ENCODE measurements at places on chromosomes 2 and 18.

GRCh38 chr2:11532416-11533055 is 1.3 kb upstream of the GREB1 start:
- DNase-seq = no peak

DNA sequence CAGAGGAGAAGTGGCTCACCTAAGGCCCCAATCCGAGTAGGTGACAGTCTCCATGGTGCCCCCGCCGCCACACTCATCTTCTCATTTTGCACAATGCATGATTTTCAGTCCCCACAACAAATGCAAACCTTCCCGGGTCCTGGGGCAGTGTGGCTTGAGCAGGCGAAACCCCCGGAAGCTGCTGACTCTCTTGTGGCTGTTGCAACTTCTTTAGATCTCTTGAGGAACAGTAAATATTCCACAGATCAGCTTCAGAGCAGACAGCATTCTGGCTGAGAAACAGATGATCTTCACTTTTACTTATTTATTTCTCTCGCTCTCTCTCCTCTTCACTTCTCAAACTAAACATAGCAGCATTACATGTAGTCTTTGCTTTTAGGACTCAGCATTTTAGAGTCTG is 51.9 kb downstream of the ASAP2 start:
- no peak for DNase-seq

DNA sequence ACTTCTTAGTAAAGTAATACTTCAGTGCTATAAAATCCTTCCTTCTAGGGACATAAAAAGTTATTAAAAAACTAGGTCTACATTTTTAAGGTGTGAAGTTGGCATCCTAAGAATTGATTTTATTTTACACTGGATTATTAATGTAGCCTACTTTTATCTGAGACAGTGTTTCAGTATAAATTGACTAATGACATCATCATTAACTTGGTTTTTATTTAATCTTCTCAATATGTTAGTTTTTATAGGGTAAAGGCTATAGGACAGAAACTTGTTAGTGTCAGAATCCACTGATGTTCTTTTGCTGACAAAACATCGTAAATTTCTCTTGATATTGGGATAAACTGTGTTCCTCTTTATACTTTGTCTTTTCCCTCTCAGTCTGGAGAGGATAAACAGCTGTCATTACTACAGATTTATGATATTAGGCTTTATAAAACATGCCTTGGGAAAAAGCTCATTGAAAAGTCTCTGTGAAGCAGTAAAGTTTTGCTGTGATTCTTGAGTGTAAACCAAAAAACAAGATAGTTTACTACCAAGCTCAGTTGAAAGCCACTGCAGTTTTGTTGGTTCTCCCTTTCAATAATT is 569.9 kb downstream of the EPHA4 start:
- DNase-seq = no peak

DNA sequence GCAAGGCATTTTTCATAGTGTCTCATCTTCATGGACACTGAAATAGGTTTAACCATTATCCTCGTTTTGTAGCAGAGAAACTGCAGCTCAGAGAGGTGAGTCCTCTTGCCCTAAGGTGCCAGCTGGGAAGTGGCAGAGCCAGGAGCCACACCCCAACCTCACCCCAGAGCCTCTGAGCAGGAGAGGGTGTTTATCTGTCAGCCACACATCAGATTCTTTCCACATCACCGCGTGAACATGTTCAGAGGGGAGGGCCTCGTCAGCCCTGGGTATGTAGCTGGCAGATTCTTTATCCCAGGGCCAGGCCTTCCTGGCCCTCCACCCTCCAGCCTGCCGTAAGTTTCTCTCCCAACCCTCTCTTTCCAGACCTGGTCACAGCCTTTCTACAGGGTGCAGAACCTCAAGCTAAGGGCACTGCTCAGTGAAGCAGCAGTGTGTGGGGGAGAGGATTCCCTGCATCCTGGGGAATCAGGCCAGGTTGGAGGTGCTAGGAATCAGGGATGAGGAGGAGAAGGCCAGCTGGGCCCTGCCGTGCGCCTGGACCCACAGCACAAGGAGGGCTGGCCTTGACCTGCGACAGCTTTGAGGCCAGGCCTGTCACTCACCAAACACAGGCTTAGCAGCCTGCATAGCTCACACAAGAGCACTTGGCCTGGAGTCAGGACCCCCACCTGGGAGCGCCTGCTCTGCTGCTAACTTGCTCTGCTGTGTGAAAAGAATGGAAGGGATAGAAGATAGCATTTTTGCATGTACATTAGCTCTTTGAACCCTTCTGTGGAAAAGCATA is 111.3 kb upstream of the MCFD2 start:
- no peak for DNase-seq

DNA sequence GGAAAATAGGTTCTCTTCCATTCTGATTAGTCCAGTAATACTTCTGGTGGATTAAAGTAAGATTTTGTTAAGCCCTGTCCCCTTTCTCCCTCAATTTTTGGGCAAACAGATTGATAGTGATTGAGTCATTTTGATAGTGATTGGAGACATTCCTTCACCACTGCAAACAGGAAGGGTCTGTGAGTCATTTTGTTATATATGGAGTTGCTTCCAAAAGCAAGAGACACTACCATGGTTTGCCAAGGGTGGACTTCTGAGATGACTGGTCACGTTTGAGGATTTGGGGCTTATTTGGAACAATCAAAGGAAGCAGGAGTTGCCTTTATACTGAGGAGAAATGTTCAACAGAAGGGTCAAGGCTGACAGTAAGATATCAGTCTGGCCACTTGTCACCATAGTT is 249.9 kb downstream of the PARD3B start:
- no peak for DNase-seq

GRCh38 chr2:173819852-173820251 is 145.3 kb downstream of the SP3 start:
- no peak for DNase-seq

DNA sequence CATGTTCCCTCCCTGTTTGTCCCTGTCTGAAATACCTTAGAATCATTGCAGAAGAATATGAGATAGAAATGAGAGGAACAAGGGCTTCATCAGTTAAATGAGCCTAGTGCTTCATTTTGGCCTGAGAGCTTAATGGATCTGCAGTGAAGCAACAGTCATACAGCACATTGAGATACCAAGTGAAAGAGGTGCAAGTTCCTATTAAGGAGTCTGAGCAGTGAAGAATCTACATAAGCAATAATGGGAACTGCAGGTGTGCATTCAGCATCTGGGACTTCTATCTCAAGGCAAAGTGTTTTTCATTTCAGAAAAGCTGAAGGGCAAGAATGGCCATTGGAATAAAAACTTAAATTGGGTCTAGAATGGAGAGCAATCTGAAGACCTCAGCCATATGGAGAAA is 323.2 kb upstream of the SLC39A10 start:
- no peak for DNase-seq

GRCh38 chr2:38610851-38611801 is 8.4 kb upstream of the HNRNPLL start:
- no peak for DNase-seq

GRCh38 chr2:10353931-10354330 is 51.2 kb downstream of the HPCAL1 start:
- DNase-seq = no peak

- no peak for DNase-seq
These were observed 7.1 kb upstream of the KLF11 start for GRCh38 chr2:10036095-10036884.

GRCh38 chr18:24055009-24055804 is 40.7 kb downstream of the TTC39C start:
- no peak for DNase-seq

DNA sequence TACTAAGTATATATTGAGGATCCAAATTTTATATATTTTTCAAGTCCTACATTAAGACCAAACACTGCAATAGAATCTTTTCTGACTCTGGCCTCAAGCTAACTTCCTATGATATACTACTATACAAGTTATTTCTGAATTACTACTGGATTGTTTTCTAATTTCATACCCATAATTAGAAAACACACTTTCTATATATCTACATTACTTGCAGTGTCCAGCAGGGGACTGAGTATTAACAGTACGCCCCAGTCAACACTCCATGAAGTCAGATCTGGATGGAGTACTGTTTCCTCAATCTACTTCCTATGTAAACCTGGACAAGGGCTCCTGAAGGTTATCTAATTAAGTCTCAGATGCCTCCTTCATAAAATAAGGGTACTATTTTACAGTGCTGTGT is 26.5 kb downstream of the RMP24 start:
- no peak for DNase-seq

DNA sequence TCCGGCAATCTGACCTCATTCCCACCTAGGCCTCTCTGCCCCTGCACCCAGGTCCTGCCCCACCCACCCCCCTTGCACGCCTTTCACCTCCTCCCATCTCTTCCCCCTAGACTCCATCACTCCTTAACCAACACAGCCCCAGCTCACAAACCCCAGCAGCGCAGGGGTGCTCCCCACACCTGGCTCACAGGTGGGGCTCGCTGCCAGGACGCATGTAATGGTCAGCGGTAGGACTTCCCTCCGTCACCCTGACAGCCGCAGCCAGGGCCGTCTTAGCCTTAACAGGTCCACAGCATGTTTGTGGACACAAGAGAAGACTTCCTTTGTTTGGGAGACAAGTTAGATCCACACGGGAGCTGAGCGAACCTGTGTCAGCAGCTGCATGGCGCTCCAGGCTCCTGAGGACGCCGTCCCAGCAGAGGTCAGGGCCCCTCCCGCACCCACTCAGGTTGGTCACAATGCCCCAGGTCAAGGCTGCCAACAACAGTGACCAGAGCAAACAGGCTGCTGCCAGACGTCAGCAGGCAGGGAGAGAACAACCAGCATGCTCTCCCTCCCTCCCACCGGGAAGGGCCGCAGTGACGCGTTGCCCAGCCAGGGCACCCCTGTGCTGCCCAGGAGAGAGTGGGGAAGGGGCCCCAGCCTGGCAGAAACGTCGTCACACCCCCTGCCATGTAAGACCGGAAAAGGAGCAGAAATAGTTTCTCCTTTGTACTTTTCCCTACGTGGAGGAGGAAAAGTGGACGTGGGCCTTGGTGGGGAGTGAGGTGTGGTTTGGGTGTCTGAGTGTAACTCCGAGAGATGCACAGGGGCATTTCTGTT is 68.0 kb downstream of the PXDN start:
- DNase-seq = no peak

DNA sequence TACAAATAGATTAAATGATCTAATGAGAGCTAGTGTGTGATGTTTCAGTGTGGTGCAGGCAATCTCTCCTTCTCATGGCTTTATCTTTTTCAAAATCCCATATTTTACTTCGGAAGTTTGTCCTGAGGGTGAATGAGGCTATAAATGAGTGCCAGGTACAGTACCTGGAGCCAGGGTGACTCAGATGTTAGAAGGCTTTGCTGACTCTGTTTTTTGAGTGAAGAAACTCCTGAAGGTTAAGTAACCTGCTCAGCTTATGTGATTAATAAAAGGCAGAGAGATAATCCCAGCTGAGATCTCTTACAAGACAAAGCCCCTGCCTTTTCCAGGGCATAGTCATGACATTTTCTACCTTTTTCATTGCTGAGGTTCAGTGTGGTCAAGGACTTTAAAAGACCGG is 52.6 kb downstream of the MGAT5 start:
- DNase-seq = no peak

DNA sequence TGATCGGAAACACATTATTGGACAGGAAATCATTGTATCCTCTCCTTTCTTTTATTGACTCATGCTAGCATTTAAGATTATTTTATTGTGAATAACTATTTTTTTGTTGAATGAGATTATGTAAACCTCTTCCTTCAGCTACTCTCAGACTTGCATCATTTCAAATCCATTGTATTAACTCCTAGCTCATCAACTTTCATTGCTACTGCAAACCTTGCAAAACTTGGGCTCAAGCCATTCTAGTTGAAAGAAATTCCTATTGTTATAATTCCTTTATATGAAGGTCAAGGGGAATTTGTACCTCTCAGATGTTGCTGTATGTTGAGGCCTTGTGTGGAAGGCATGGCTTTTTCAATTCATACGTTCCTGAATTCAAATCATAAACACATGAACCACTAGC is 1764.6 kb downstream of the SUCLG1 start:
- no peak for DNase-seq

DNA sequence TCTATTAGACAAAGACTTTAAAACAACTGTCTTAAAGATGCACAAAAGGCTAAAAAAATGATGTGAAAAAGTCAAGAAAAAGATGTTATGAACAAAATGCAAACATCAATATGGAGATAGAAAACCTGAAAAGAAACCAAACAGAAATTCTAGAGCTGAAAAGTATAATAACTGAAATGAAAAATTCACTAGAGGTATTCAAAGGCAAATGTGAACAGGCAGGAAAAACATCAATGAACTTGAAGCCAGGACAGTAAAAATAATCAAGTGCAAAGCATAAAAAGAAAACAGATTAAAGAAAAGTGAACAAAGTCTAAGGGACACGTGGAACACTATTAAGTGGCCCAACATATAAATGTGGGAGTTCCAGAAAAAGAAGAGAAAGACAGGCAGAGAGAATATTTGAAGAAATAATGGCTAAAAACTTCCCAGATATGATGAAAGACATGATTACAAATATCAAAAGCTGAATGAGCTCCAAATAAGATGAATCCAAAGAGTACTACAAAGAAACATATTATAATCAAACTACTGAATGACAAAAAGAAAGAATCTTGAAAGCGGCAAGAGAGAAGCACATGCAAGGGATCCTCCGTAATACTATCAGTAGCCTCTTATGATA is 57.5 kb downstream of the KANSL1L start:
- DNase-seq = no peak

DNA sequence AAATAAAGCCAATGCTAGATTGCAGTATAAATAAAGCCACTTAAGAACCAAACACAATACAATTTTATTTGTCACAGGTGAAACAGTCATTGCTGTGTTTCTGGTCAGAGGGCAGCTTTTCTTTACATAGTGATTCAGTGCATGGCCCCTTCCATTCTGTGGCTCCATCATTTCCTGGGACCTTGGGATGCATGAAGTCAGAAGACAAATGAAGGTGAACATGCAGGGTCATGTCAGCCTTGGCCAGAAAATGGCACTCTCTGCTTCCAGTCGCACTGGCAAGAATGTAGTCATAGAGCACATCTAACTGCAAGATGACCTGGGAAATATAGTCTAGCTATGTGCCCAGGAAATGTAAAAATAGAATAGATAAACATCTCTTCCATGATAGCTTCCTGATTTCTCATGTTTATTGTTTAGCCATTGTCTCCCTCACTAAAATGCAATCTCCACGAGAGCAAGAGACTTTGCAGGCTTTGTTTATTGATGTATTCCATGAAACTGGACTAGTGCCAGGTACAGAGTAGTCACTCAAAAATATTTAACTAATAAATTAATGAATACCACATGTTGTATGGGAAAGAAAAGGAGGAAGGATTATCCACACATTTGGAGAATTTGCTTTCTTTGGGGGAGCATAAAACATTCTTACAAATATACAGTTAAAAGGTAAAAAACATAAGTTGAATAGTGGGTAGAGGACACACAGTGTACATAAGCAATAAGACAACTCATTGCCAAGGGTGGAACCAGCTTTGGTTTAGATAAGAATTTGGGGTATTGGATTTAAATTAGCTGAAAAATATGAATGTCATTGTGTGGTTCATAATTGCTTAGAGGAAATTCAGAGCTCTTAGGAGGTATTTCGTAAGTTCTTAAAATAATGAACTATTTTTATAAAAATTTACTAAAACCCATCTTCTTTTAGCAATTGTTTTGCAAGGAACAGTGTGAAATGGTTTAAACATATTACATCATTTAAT is 343.8 kb downstream of the PID1 start:
- no peak for DNase-seq
